Aorta (tissue), 5 donors: ENCODE measurements at places on chromosomes 7 and 10.

DNA sequence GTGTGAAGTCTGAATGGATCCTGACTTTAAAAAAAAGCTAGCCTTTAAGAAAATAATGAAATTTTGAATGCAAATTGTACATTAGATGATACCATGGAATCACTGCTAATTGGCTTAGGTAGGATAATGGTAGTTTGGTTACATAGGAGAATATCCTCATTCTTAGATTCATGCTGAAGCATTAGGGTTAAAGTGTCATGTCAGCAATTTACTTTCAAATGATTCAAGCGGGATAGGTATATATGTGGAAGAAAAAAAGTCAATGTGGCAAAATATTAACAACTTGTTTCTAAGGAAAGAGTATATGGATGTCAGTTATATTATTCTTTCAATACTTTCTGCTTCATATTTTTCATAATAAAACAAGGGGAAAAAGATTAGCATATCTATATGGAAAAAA is 7.5 kb downstream of the HIBADH start:
- DNase-seq = no peak

GRCh38 chr7:127888411-127888810 is 142.8 kb downstream of the LRRC4 start:
- no peak for DNase-seq

DNA sequence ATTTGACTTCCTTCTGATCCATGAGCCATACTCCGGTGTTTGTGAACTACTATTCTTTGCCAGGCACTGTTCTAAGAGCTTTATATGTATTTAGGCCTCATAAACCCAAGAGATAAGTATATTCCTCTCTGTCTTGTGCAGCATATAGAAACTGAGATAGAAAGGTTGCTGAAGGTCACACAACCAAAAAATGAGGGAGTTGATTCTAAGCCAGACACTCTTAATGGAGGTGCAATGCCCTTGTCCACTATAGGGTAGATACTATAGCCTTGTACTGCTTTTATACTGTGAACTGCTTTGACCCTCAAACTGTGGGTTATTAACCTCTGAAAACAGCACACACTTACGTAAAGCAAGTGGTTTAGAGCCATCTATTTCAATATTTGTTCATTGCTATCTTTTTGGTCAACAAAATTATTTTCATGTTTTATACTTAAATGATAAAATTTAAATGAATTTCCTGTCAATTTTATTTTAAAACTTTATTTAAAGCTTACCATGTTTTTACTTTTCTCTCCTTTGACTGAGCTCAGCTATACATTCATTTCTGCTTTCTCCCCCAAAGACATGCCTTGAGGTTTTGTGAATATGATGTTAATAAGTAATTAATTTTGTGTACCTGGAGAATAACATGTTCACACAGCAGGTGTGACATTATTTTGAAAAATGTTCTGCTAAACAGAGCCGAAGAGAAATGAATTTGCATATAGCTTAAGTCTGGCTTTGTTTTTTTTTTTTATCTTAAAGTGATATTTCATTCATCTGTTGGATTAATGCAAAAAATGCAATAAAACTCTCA is 687.3 kb downstream of the DNAJB9 start:
- no peak for DNase-seq

DNA sequence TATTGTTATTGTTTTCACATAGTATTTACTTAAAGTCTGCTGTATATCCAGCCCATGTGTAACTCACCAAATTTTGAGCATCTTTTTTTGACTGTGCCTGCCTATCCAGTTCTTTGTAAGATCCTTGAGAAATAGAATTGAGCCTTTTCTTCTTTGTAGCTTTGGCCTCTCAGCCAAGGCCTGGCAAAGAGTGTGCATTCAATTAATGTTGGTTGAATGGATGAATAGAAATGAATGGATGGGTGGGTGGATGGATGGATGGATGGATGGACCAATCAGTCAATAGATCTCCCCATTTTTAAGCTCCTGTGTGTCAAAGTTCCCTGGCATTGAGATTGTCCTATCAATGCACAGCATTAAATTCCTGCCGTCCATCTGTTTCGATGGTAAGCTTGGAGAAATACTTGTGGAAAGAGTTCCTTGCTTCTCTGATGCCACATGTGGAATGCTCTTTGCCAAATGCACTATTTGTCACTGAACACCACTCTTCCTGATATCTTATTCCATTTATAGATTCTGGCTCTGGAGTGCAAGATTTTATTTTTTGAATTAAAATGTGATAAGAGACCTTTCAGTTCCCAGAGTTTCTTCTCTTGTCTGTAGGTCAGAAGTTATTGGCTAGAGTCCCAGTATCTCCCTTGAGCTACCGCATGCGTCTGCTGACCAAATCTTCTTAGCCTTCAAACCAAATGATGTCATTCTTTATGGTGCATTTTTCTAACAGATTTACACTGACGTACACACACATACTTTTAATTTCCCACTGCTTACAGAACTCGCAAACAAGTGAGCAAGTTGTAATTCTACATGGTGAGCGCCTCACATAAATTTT is 20.7 kb upstream of the ADRB1 start:
- DNase-seq = no peak

GRCh38 chr7:75885036-75885435 is 6.2 kb downstream of the RHBDD2 start:
- DNase-seq = no peak

- peak; percentile 57 for DNase-seq
These were observed 128.2 kb upstream of the CHST15 start for GRCh38 chr10:124221356-124222317.

GRCh38 chr10:23695825-23696420 is 257.0 kb downstream of the OTUD1 start:
- DNase-seq = no peak

GRCh38 chr7:99806839-99807478 is 20.9 kb upstream of the CYP3A43 start:
- no peak for DNase-seq

GRCh38 chr7:30214651-30215137 is 69.7 kb upstream of the ZNRF2 start:
- DNase-seq = no peak

DNA sequence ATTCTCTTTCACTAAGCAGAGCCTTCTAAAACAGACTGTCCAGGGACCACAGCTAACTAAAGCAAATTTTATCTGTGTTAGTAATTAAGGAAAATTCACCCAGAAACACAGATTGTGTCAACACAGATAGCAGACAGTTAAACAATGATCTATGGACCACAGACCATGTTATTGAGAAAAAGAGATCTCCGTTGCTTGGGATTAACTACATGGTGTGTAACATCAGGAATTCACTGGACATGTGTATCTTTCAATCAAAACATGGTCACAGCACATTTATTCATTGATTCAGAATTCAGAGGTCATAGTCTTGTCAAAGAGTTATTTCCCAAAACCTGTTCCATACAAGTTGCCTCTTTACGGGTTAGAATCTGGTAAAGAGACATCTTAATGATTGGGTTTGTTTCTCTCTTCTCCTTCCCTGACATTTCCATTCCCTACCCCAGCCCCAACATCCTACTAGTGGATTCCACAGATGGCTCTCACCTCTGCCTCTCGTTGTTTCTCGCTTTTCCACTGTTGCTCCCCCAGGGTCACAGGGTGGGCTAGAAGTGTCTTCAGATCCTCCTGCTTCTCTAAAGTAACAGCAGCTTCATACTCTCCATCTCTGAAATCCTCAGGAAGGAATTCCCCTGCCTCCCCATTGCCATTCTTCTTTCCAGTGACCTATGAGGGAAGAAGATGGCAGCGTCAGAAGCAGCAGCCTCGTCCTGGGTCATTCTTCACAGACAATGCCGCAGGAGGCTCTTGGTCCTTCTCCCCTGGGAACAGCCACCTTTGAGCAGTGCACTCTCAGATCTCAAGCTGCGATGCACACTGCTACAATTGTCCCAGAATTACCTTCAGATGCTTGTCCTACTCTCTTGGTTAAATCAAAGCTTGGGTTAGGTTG is 958 bp downstream of the ANKRD1 start:
- no peak for DNase-seq

- DNase-seq = no peak
These were observed 274.1 kb downstream of the ZEB1 start for GRCh38 chr10:31593124-31593523.

DNA sequence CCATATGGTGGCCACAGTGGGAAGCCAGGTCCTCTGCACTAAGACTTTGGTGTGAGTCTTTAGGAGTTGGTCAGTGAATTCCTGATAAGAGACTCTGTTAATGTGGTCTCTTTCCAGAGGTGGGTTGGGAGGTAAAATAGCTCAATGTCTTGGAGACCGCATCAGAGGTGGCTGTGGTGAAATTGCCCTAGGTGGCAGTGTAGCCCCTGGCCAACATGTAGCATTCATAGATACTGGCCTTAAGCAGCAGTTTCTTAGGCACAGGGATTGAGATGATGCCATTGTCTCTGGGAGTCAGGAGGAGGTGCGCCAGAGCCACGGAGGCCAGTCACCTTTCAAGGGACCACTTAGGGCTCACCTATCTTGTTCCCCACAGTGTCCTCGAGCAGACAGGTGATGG is 202.8 kb downstream of the CREB5 start:
- DNase-seq = no peak

- DNase-seq = no peak
These were observed 147.6 kb upstream of the SHH start for GRCh38 chr7:155959894-155960293.

GRCh38 chr7:99898836-99899235 is 20.5 kb downstream of the TRIM4 start:
- no peak for DNase-seq

DNA sequence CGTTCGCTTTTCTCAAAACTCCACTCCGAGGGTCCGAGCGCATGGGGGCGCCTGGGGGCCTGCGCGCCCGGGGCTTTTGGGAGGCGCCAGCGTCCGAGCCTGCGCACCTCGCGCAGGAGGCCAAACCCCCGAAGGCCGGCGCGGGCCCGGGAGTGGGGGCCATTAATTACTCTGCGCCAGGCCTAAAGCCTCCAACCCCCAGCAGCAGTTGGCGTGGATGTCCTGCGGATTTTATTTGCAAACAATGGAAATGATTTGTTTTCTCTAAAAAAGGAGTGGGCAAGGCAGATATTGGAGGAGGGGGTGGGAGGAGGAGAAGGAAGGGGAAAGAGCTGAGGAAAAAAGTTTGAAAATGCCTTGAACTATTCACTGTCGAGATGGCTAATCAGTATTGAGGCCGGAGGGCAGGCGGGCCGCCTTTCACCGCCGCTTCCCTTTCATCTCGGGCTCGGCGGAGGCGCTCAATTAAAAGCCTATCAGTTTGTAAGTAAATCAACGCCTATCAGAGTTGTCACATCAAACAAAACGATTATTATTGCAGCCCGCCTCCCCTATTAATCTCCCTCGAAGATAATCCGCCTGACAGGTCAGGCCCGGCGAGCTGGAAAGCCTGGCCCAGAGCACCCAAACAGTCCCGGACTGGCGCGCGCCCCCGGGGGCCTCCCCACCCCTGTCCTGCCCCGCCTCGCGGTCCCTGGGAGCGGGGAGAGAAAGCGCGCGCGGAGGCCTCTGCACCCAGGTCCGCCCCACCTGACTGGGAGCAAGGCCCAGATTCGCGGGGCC is 3.4 kb upstream of the ZNF503 start:
- DNase-seq = no peak
